PC-3 (cell line): ENCODE measurements at places on chromosomes 7 and 10.

DNA sequence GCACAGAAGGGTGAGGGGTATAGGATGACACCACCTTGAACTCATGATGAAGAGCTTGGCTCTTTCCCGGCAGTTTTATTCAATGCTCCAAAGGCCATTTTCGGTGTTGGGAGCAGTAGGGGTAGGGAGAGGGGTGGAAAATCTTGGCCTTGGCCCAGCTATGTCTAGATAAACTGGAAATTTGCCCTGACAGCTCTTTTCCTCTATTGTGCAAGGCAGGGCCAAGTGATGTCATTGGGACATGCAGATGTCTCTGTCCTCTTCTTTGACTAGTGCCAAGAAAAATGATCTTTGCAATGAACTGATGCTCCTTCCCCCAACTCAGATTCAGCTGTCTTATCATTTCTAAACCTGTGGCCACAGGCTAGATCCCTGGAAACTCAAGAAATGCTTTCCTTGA lies 27.7 kb upstream of the PRKCQ start:
- no peaks in the 10 kb centered on the region for H3K4me1 ChIP-seq
- H3K4me3 ChIP-seq = no peak overlapping the region
- H3K27ac ChIP-seq = no peak overlapping the region
- no peak for DNase-seq
- peaks cover 27% of the 10 kb centered on the region for H3K27me3 ChIP-seq

GRCh38 chr7:125253452-125254190 lies 324.0 kb upstream of the POT1 start:
- H3K4me1 ChIP-seq = peaks cover 15% of the 10 kb centered on the region
- H3K27ac ChIP-seq = no peak overlapping the region
- H3K36me3 ChIP-seq = no peaks in the 10 kb centered on the region
- peak; percentile 60 for DNase-seq
- H3K4me3 ChIP-seq = no peak overlapping the region; the same call in 1 of the 2 replicates

DNA sequence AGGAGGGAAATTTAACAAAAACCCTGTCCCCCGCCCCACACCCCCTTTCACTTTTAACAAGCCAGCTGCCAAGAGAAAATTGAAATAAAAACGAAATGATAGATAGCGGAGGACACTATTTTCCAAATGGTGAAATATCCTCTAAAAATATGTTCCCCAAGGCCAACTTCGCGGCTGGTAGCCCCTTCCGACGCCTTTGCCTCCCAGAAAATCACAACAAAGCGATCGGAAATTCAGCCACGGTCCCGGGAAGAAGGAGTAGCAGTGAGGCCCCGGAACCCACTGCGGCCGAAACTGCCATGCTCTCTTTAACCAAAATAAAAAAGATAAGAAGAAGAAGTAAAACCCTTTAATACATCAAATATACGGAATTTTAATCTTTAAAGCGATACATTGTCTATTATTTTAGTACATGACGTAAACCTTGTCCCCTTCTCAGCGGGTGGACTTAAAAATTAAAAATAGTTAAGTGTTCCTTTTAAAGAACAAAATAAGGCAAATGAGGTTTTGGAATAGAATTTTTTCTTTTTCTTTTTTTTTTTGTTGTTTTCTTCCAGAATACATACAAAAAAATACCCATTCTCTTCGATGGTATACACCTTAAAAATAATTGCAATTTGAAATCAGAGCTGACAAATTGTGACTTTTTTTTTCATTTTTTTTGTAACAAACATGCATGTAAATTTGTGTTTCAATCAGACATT lies 3.9 kb downstream of the ZNF503 start:
- H3K27ac ChIP-seq = peak overlapping the region; percentile 41
- H3K36me3 ChIP-seq = no peaks in the 10 kb centered on the region
- H3K27me3 ChIP-seq = peaks cover 78% of the 10 kb centered on the region
- H3K4me3 ChIP-seq = peak overlapping the region; percentile 79

- no peak overlapping the region for H3K27ac ChIP-seq
- peaks cover 28% of the 10 kb centered on the region; the same call in 1 of the 2 replicates for H3K27me3 ChIP-seq
- no peaks in the 10 kb centered on the region for H3K36me3 ChIP-seq
- H3K4me1 ChIP-seq = no peaks in the 10 kb centered on the region; the same call in 1 of the 2 replicates
- H3K4me3 ChIP-seq = no peak overlapping the region
These were observed 86.1 kb downstream of the LRRTM3 start for GRCh38 chr10:67011981-67012380.

GRCh38 chr10:42940487-42941294 lies 136.2 kb upstream of the RET start:
- no peak overlapping the region for H3K27ac ChIP-seq
- H3K36me3 ChIP-seq = no peaks in the 10 kb centered on the region
- DNase-seq = no peak
- no peak overlapping the region for H3K4me3 ChIP-seq
- H3K4me1 ChIP-seq = no peaks in the 10 kb centered on the region

DNA sequence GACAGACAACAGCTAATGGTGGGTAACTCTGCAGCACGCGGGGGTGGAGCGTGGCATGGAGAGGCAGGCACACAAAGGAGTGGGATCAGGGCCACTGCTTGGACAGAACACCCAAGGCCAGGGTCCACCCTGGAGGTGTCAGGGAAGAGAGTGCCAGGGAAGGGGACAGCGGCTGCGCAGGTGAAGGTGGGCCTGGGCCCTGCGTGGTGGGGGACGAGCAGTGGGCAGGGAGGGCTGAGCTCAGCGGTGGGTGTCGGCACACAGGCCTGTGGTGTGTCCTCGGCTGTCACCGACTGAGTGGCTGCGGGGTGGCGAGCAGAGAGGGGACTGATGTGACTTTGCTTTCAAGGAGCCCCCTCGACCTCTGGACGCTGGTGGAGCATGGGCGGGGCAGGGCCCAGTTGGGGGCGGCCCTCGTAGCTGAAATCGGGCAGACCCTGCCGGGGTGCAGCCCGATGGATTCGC lies 8.4 kb upstream of the SCART1 start:
- no peaks in the 10 kb centered on the region; the same call in 1 of the 2 replicates for H3K36me3 ChIP-seq
- H3K27ac ChIP-seq = no peak overlapping the region
- no peak for DNase-seq

- H3K4me3 ChIP-seq = no peak overlapping the region
- H3K36me3 ChIP-seq = peaks cover 26% of the 10 kb centered on the region
- DNase-seq = no peak
These were observed 4.4 kb upstream of the MAD1L1 start for GRCh38 chr7:2237109-2237602.

GRCh38 chr10:4343091-4343490 lies 482.9 kb upstream of the AKR1E2 start:
- H3K4me1 ChIP-seq = peaks cover 15% of the 10 kb centered on the region
- no peak overlapping the region for H3K4me3 ChIP-seq
- H3K27me3 ChIP-seq = no peaks in the 10 kb centered on the region
- no peaks in the 10 kb centered on the region for H3K36me3 ChIP-seq

DNA sequence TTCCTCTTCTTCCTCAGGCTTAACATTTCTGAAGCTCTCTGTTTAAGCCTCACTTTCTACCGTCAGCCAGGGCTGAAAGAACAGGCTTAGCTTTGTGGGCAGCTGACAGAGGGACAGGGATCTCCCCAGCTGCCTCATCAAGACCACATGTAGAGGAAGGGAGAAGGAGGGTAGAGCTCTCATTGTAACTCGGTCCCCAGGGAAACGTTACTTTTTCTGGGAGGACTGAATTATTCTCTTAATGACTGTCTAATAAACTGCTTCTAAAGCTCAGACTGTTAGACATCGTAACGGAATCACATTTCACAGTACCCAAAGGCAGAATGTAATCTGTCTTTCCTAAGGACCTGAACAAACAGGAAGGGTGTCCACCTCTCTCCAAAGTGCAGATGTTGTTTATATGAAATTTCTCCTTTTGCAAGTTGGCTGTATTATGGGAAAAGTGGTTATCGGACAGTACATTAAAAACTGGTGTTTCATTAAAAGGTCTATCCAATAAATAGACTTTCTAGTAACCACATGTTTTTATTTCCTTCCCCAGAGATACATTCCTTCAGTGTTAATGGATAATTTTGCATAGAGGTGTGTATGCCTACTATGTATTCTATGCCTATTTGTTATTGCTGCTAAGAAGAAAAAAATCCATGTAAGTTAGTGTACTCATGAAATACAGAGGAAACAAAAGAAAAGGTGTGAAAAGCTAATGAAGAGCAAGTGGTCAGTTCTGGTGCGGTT lies 144.2 kb downstream of the CTTNBP2 start:
- no peak overlapping the region for H3K27ac ChIP-seq

DNA sequence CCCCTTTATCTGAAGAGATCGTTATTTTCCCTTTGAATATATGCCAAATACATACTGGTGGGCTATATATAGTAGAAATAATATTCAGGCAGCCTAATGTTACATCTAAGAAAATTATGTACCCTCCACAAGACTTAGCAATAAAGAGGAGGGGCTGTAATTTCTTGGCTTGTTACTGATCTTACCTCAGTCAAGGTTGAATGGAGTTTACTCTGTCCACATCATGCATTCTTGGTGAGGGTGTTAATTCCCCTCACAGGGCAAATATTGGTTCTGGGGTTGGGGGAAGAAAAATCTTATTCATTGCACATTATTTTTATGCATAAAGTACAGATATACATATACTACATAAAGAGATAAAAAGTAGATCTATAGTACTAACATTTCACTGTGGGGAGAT lies 145.8 kb upstream of the ANK3 start:
- H3K4me1 ChIP-seq = peaks cover 54% of the 10 kb centered on the region
- peak; percentile 58 for DNase-seq
- H3K27me3 ChIP-seq = no peaks in the 10 kb centered on the region
- no peaks in the 10 kb centered on the region for H3K36me3 ChIP-seq

DNA sequence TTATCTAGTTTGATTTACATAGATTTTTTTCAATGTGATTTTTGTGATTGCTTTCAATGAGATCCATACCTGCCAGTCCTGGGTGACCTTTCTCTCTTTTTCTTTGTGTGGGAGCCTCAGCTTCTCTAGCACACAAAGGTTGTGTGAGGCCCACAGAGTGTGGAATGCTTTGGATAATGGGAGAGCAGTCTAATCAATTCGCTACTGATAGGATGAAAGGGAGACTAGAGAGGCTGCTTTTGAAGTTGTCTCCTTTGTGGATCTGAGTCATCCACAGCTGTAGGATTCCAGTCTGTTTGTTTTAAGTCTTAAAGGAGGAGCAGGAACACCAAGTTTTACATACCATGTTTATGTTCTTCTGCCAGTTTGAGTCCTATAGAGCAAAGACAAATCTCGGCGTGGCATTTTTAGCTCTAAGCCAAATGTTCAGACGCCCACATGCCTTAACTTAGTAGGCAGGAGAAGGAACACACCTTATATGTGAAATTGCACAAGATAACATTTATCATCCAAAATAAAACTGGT lies 330.0 kb downstream of the ARL4A start:
- H3K4me3 ChIP-seq = peak overlapping the region; percentile 49
- no peaks in the 10 kb centered on the region for H3K36me3 ChIP-seq

GRCh38 chr10:73584737-73585136 lies 6.4 kb downstream of the USP54 start:
- H3K27ac ChIP-seq = no peak overlapping the region
- peak; percentile 56 for DNase-seq
- peaks cover 51% of the 10 kb centered on the region for H3K4me1 ChIP-seq
- no peak overlapping the region; the same call in 1 of the 2 replicates for H3K4me3 ChIP-seq
- H3K36me3 ChIP-seq = peaks cover 8% of the 10 kb centered on the region
- H3K27me3 ChIP-seq = no peaks in the 10 kb centered on the region

DNA sequence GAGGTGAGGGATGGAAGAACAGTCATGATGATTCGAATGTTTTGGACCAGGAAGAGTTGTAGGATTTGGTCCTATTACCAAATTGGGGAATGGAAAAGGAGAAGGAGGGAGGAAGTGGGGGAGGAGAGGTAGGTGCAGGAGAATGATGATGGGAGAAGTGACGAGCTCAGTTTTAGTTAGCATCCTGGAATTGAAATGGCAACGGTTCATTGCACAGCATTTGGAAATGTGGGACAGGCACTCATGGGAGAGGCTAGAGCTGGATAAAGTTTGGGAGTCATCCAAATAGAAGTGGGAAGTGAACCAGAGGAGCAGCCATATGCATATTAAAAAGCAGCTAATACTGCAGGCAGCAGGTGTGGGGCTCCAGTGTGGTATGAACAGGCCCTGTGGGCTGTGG lies 253.6 kb downstream of the SORCS3 start:
- no peak overlapping the region for H3K4me3 ChIP-seq
- no peaks in the 10 kb centered on the region for H3K4me1 ChIP-seq
- H3K36me3 ChIP-seq = no peaks in the 10 kb centered on the region
- H3K27ac ChIP-seq = no peak overlapping the region
- no peak for DNase-seq

DNA sequence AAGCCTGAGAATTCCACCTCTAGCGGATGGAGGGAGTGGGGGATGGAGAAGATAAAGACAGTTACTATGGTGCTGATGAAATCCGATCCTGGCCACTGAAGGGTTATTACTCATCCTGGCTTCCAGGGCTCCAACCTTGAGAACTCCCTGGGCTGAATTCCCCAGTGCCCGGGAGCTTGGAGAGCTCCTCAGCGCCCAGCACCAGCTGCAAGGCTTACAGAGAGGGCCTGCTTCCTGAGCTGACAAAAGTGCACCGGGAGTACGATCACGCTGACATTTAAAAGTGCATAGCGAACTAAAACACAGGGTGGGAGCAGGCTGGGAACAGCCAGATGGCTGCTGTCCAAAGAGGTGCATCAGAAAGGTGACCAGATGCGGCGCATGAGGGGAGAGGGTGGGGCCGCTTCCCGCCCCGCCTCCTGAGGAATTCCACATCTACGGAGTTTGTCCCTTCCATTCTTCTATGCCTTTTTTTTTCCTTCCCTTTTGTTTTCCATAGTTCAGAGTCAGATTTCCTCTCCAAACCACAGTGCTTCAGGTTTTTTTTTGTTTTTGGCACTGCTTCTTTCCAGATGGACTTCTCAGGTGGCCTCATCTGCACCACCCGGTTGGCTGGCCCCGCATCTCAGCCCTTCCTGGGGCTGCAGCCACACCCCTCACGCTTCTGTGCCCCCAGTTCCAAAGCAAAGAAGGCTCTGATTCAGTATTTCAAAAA lies 62.4 kb upstream of the MKRN1 start:
- H3K4me3 ChIP-seq = peak overlapping the region; percentile 64
- H3K36me3 ChIP-seq = no peaks in the 10 kb centered on the region
- peak; percentile 87 for DNase-seq
- H3K4me1 ChIP-seq = peaks cover 23% of the 10 kb centered on the region
- H3K27me3 ChIP-seq = no peaks in the 10 kb centered on the region
- H3K27ac ChIP-seq = peak overlapping the region; percentile 96

- peak overlapping the region; percentile 2 for H3K27ac ChIP-seq
- no peaks in the 10 kb centered on the region for H3K27me3 ChIP-seq
- peak overlapping the region; percentile 20; the same call in 1 of the 2 replicates for H3K4me3 ChIP-seq
- peaks cover 19% of the 10 kb centered on the region for H3K36me3 ChIP-seq
- DNase-seq = no peak
These were observed 4.1 kb downstream of the LAMB1 start for GRCh38 chr7:107998660-107999480.

- peaks cover 7% of the 10 kb centered on the region for H3K4me1 ChIP-seq
- no peaks in the 10 kb centered on the region for H3K27me3 ChIP-seq
- no peak for DNase-seq
- H3K4me3 ChIP-seq = no peak overlapping the region
- H3K27ac ChIP-seq = no peak overlapping the region
These were observed 40.7 kb downstream of the FOXL3 start for GRCh38 chr7:330511-331230.

DNA sequence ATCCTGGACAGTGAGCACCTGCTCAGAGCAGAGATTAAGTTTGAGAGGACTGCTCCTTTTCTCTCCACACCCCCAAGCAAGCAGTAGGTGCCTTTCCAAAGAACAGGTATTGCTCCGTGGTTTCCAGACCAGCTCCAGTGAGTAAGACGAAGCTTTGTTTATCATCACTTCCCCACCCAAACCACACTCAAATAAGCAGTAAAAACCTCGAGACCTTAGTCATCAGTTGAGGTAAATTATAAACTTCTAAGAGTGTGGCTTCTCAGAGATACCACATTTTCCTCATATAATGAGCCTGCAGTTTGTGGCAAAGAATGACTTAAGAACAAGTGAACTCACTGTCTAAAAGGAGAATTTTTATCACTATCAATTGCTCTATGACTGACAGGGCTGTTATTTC lies 50.0 kb upstream of the GRB10 start:
- no peaks in the 10 kb centered on the region for H3K27me3 ChIP-seq
- H3K4me1 ChIP-seq = peaks cover 60% of the 10 kb centered on the region
